Mammary epithelial cell (primary cell): ENCODE measurements at places on chromosomes 4 and X. TPM values are rescaled to one million over a fixed set of nuclear protein-coding genes. Genes with fewer than 3 reads are reported as not detected.

The COL25A1 gene
- not detected for polyA plus RNA-seq

The PAPSS1 gene
- polyA plus RNA-seq = 113 TPM

The ATP1B4 gene
- polyA plus RNA-seq = not detected

DNA sequence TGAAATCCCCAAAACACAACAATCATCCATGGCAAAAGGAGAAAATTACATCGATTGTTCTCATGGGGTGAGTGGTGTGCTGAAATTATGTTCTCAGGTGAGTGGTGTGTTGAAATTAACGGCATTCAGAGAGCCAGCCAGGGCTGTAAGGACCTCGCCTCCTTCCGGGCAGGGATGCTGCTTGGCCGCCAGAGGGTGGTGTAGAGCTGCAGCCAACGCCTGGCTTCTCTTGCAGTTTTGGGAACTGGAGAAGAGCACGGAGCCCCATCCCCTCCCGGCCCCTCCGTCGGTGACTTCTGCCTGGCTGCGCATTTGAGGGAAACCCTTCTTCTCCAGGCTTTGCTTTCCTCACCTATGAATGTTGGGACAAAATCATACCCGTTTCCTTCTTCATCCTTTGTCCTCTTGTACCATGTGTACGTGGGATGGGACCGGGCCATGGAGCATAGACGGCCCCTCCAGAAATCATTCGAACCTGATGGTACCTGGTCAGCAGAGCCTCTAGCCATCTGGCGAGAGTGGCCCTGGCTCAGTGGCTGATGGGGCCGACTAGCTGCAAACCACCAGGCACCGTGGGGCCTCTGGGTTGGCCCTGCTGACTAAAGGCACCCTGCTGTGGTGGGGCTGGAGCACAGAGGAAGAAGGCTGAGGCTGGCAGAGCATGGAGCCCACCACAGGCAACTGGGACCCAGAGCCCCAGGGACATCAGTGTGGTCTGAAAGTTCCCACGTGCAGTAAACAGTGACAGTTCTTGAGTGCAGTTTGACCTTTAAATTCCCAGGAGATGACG is 28.4 kb downstream of the TRMT44 start:
- DNase-seq = peak; percentile 39

GRCh38 chr4:184310881-184311709 is 93.4 kb upstream of the ENPP6 start:
- DNase-seq = no peak

DNA sequence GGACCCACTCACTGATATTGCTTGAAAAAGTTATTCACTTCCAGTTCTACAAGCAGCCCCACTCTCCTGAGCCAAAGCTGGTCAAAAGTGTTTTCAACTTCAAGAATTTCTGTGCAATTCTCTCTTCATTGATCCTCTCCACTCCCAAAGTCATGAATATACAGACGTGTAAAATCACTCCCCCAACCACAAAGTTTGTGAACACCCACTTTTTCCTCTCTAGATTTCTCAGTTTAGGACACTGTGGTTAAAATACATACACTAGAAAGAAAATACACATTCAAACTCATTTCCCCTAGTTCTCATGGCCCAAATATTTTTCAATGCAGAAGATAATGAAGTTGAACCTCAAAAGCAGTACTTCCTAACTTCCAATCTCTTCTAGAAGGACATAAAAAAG is 116.3 kb downstream of the MSN start:
- no peak for DNase-seq

- peak; percentile 75 for DNase-seq
Measured at GRCh38 chrX:29652484-29652883, 562.9 kb upstream of the MAGEB2 start.

DNA sequence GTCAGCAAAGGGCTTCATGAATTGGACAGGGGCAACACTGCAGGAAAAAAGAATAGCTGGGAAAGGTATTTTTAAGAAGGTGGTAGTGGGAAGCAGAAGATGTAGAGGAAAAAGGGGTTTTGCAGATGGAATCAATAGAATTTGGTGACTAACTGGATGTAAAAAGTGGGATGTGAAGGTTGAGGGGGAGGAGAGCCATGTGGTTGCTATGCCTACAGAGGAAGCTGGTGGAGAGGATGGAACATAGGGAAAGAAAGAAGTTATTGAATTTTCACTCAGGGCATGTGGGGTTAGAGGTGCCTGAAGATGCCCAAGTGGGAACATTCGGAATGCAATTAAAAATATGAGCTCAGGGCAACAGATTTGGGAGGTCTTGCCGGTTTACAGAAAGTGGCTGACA is 33.0 kb downstream of the REELD1 start:
- DNase-seq = no peak
